ENCODE measurements at places on chromosomes 6 and 20.

- peak; percentile 75 for DNase-seq
Observed at GRCh38 chr6:138692978-138693909, 80.3 kb upstream of the CCDC28A start.

DNA sequence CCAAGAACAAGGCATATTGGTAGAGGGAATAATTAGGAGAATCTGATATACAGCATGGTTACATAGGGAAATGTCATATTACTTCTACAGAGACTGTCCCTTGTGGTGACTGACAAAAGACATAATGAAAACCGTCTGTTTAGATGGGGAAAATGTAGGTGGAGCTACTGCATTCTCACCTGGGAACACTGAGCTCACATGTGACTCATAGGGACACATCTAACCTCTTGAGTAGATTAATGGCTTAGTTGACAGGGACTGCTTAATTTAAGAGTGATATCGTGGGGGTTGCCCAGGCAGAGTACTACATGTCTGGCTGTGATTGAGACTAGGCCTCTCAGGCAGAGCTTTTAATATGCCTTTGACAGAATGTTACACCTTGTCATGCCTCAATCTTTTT, 235.3 kb upstream of the ZFP64 start:
- DNase-seq: no peak

DNA sequence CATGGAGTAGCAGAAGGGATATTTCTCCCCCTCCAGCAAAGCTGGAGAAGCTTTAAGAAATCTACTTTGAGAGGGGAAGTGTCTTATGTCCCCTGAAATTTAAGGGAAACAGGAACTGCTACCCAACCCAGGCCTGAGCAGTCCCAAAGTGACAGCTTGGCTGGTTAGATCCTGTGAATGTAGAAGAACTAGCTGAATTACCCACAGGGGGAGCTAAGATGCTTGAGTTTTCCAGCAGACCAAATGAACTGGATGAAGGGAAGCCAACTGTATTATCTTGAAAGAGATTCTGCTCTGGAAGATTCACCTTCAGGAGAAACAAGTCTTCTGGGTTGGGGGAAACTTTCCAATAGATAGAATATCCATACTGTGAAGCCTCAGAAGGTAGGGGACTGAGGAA, 303.3 kb upstream of the MMS22L start:
- no peak for DNase-seq

- no peak for DNase-seq
Observed at GRCh38 chr6:39793516-39793915, 1.3 kb downstream of the DAAM2 start.

GRCh38 chr20:54605319-54605718, 129.9 kb downstream of the DOK5 start:
- DNase-seq: no peak

- DNase-seq: no peak
Observed at GRCh38 chr6:167995731-167996151, 1.7 kb upstream of the KIF25 start.

DNA sequence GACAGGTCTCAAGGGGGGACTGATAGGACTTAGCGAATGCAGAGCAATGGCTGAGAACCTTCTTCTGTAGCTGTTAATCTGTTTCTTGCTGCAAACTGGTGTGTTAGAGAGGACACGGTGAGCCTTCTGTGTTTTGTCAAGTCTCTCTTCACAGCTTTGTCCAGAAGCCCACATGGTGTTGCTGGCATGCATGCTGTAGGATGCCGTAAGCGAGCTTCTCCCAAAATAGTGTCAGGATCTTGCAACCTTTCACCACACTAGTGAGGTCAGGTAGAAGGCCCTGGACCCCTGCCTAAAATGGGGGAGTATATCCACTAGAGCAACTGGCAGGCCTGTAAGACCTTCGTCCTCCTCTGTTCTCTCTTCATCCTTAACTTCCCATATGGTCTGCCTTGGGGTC, 51.9 kb upstream of the GLP1R start:
- peak; percentile 44 for DNase-seq

DNA sequence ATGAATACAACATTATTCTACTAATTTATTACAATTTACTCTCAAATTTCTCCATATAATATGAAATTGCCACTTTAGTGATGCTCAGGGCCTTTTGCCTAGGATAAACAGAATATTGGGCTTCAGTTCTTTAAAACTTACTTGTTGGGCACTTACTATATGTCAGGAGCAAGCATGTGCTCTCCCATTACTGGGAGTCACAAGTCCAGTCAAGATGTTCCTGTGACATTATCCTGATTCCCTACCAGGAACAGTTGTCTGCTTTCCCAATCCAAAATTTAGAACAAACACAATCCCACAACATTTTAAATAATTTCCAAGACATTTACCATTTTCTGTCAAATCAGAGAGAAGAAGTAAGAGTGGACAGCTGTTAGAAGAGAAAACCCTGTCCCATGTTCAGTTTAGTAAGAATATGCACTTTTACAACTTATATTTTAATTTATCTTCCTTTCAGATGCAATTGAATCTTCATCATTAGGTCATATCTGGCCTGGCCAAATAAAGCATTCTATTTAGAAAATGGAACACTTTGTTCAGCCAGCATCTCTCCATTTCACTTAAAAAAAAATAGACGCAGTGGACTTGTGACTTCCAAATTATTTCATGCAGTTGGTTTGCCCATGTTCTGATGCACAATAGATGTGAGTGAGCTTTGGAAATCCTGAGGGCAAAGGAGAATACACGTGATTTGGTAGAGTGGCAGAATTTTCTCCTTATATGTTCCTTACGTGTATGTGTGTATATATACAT, 159.8 kb downstream of the CLIC5 start:
- no peak for DNase-seq
